A549 treated with Mapracorat at 1 μM for 4 hours (cell line): ENCODE measurements at places on chromosomes 7 and 10. TPM values are rescaled to one million over a fixed set of nuclear protein-coding genes. Genes with fewer than 3 reads are reported as not detected.

The AGMO gene
- 0.56 to 1.2 TPM (median 1.1 TPM) in 5 replicates for total RNA-seq

The INSYN2A gene
- total RNA-seq: 1.3 to 2.1 TPM (median 1.6 TPM) in 5 replicates

The PLXNA4 gene
- 0.66 to 1.3 TPM (median 0.94 TPM) in 5 replicates for total RNA-seq

The DNAJC9 gene
- total RNA-seq: 50.2 to 51.9 TPM (median 50.7 TPM) in 5 replicates

The CHST12 gene
- 7.9 to 14.0 TPM (median 11.7 TPM) in 5 replicates for total RNA-seq

The PDLIM1 gene
- 200 to 216 TPM (median 210 TPM) in 5 replicates for total RNA-seq

The FZD1 gene
- 2.2 to 2.5 TPM (median 2.4 TPM) in 5 replicates for total RNA-seq

The DNMBP gene
- total RNA-seq: 21.8 to 28.1 TPM (median 27.3 TPM) in 5 replicates

The TMEM130 gene
- 0.27 to 0.59 TPM (median 0.37 TPM) in 5 replicates for total RNA-seq

The GIMAP4 gene
- total RNA-seq: not detected in 5 replicates

The BEND7 gene
- 7.3 to 10.7 TPM (median 10.4 TPM) in 5 replicates for total RNA-seq

The MMD2 gene
- not detected in 5 replicates for total RNA-seq

The ANKRD61 gene
- total RNA-seq: 0.28 to 1.2 TPM (median 0.51 TPM) in 5 replicates
